ENCODE measurements at places on chromosomes 12 and 14.
A peak's percentile ranks its signal among the peaks of the same experiment; 100 is the strongest.

- no peak for DNase-seq
These were observed 144.5 kb upstream of the PLEKHG7 start for GRCh38 chr12:92558215-92558773.

DNA sequence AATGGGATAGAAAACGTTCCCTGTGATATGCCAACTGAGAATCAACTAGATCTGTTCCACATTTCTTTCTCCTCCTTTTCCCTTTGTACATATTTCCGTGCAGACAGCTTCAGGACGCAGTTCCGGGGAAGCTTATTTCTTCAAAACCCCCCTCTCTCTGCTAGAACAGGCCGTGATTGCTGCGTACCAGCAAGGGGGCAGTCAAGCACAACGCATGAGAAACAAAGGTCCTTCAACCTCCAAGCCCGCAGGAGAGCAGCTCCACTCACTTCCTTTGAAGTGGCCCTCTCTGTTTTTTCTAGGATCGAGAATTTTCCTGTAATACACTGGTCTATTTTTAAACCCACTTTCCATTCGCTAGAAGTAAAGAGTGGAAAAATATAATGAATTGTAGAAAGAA lies 80.8 kb downstream of the ZNF664 start:
- DNase-seq = peak; percentile 42

- DNase-seq = no peak
These were observed 75.9 kb upstream of the KCNJ8 start for GRCh38 chr12:21850419-21850818.

- DNase-seq = no peak
These were observed 15.4 kb downstream of the BEGAIN start for GRCh38 chr14:100571837-100572236.

DNA sequence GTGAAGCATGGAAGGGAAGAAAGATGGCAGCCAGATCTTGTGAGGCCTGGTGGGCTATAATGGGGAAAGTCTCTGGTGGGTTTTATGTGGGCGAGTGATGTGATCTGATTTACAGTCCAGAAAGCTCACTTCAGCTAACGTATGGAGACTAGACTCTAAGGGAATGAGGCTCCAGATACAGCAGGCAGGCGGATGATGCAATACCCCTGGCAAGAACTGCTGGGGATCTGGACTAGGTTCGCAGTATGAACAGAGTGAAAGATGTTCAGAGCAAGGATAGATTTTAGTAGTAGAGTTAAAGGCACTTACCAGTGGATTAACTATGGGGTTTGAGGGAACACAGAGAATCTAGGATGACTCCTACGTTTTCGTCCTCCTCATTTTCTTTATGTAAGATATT lies 253.1 kb downstream of the ANO2 start:
- DNase-seq = no peak

- DNase-seq = peak; percentile 63
These were observed 17.9 kb downstream of the ZDHHC22 start for GRCh38 chr14:77123381-77124325.

- DNase-seq = no peak
These were observed 5.9 kb downstream of the DDX55 start for GRCh38 chr12:123607756-123608155.

DNA sequence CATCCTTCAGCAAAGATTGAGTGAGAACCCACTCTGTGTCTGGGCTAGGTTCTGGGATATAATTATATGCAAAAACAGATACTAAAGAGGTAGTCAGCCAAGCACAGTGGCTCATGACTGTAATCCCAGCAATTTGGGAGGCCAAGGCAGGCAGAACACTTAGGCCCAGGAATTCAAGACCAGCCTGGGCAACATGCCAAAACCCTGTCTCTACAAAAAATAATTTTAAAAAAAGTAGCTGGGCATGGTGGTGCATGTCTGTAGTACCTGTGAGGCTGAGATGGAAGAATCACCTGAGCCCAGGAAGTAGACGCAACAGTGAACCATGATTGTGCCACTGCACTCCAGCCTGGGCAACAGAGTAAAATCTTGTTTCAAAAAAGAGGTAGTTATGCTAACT lies 237.5 kb upstream of the HMGA2 start:
- DNase-seq = no peak

DNA sequence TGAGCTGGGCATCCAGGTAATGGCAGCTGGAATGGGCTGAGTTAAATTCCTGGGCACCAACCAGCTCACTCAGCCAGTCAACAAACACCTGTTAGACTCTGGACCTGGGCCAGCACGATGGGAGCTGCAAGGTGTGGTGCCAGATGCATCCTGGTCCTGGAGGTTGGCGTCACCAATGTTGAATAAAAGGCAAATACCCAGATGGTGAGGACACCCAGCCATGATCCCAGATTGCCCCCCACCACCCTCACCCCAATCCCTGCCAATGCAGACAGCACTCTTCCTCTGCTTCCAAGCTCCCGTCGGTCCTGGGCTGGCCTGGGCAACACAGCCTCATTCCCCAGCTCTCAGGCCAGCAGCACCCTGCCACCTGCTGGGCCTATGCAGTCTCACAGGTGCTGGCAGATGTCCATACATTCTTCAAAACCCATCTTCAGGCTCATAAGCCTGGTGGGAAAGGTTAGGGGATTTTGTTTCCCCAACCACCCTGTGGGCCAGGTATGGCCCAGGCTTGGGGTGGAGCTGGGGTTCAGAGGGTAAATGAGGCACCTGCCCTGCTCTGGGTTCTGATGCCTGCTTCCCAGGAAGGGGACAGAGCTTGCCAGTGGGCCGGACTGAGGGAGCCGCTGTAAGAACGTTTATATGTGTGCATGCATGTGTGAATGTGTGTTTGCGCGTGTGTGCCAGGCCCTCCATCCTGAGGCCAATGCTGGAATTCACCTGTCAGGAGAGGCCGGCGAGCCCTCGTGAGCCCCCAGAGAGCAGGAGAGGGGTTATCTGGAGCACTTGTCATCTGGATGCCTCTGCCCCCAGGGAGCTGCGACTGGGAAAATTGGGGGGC lies 58.0 kb downstream of the LGMN start:
- no peak for DNase-seq

DNA sequence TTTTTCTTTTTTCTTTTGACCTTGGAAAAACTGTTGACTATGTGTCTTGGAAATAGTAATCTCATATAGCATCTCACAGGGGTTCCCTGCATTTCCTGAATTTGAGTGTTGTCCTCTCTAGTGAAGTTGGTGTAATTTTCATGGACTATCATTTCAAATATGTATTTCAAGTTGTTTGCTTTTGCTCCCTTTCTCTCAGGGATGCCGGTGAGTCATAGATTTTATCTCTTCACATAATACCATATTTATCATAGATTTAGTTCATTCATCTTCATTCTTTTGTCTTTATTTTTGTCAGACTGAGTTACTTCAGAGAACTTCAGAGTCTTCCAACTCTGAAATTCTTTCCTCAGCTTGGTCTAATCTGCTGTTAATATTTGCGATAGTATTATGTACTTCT lies 1320.6 kb downstream of the LRFN5 start:
- no peak for DNase-seq

GRCh38 chr12:3362737-3363136 lies 128.3 kb upstream of the PRMT8 start:
- no peak for DNase-seq

DNA sequence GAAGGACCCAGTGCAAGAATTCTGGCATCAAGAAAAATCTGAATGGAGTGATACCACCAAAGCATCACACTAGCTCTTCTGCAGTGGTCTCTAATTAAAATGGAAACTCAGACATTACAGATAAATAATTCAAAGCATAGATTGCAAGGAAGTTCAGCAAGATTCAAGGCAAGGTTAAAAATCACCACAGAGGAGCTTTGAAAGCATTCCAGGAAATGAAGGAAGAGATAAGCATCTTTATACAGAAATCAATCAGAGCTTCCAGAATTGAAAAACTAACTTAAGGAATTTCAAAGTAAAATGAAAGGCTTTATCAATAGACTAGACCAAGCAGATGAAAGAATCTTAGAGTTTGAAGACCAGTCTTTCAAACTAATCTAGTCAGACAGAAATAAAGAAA lies 20.4 kb upstream of the GLIPR1 start:
- DNase-seq = no peak

DNA sequence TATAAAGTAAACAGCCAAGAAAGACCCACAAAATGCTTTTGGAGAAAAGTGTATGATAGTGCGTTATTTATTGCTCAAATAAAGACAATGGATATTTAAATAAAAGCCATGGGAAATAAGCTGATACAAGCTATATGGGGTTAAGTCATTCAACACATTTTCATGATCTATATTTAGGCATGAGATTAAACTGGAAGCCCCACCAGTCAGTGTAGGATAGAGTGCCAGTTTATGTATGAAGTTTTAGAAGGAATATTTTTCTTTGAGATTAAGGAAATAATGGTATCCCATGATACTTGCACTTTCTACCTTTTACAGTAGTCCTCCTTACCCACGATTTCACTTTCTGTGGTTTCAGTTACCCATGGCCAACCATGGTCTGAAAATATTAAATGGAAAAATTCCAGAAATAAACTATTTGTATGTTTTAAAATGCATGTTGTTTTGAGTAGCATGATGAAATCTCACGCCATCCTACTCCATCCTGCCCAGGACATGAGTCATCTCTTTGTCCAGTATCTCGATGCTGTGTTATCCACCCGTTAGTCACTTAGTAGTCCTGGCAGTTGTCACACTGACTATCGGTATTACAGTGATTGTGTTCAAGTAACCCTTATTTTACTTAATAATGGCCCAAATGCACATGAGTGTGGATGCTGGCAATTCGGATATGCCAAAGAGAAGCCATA lies 22.3 kb downstream of the SYT1 start:
- no peak for DNase-seq

Data from substantia nigra (tissue), 51 donors.